ENCODE measurements at places on chromosomes 16 and 17.
A peak's percentile ranks its signal among the peaks of the same experiment; 100 is the strongest.

- no peak for DNase-seq
Observed at GRCh38 chr16:58045096-58045495, 19.5 kb downstream of the MMP15 start.

- no peak for DNase-seq
Observed at GRCh38 chr16:20803192-20803560, 3.1 kb downstream of the ERI2 start.

DNA sequence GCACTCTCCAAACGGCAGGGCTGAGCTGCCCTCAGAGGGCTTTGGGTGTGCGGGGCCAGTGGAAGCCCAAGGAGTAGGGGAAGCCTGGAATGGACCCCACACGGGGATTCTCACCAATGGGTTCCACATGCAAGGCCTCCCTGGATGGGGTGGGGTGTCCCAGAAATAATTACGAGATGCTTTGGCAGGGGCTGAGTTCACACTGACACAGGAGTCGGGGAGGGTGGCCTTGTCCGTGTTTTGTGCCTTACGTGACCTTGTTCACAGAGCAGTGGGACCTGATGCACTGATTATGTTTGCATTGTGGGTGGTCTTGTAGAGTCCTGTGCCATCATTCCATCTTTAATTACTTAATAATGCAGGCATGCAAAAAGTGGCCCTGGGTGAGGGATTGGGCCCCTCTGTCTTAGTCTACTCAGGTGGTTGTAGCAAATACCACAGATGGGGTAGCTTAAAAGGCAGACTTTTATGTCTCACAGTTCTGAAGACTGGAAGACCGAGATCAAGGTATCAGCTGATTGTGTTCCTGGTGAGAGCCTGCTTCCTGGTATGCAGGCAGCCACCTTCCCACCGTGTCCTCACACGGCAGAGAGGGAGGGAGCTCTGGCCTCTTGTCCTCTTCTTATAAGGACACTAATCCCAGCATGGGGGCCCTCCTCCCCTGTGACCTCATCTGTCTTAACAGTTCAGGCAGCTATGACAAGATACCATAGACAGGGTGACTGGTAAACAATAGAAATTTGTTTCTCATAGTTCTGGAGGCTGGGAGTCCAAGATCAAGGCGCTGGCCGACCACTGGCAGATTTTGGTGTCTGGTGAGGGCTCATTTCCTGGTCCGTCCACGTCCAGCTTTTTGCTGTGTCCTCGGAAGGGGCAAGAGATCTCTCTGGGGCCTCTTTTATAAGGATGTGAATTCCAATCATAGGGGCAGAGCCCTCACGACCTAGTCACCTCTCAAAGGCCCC lies 239.4 kb downstream of the IRF8 start:
- no peak for DNase-seq

DNA sequence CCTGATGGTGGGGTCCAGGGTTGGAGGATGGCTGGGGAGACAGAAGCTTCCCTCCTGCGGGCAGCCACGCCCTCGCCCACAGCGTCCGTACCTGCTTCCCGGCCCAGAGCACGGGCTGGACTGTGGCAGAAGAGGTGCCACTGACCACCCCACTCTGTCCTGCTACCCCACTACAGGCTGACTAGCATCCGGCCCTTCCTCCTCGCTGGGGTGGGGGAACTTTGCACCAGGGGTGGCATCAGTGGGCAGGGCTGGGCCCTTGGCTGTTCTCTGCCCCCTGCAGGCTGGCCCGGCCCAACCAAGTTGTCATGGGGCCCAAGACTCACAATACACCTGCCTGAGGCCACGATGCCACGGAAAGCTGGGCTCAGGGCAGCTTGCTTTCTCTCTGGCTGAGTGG lies 73.0 kb downstream of the KLHDC4 start:
- no peak for DNase-seq

DNA sequence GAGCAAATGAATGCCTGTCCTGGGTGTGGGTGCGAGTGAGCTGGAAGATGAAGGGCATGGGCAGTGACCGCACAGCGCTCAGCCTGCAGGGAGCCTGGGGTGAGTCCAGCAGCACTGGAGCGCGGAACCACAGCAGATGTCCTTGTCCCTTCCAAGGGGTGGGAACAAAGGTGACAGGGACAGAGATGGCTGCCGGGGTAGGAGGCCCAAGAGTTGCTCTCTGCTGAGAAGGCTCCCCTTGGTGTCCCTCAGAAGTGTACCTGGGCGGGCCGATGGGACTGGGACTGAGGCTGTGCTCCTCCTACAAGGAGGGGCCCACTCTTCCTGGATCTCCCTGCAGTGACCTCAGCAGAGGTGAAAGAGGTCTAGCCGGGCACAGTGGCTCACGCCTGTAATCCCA lies 7.6 kb upstream of the PGAP6 start:
- DNase-seq, result no peak

- DNase-seq, result no peak
Observed at GRCh38 chr17:27091043-27091497, 202.8 kb upstream of the WSB1 start.

- DNase-seq, result peak; percentile 42
Observed at GRCh38 chr17:70159980-70160379, 9.4 kb upstream of the KCNJ2 start.

DNA sequence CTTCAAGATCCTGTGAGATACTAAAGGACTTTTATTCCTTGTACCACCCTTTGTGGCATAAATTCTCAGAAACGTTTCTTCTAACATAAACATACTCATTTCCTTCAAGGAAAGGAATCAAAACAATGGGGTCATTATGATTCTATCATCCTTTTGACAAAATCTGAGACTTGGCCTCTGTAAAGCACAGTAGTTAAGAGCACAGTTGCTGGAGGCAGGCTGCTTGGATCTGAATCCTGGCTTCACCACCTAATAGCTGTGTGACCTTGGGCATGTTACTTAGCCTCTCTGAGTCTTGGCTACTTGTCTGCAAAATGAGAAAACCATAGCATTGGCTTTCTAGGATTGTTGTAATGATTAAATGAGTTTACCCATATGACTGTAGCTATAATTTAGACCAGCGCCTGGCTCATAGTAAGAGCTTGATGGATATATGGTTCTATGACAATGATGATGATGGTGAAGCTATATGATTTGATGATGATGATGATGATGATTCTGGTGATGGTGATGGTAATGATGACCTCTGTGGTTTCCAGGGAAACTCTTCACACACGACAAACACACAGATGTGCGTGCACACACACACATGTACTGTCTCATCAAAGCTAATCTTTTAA lies 6.1 kb upstream of the KRT31 start:
- DNase-seq, result no peak

DNA sequence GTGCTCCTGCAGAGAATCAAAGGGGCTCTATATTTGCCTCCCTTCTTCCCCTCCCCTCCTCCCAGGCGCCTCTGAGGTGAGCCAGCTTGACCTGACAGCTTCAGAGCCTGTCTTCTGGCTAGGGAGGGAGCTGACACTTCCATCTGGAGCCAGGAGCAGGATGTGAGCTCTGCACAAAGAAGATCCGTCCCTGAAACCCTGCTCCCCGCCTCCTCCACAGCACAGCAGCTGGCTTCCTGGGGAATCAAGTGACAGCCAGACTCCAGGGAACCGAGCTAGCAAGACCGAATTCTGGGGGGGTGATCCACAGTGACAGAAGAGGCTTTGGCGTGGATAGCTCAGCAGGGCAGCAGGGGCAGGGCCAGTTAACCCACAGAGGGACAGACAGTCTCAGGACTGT lies 37.2 kb downstream of the CCDC182 start:
- DNase-seq, result no peak

DNA sequence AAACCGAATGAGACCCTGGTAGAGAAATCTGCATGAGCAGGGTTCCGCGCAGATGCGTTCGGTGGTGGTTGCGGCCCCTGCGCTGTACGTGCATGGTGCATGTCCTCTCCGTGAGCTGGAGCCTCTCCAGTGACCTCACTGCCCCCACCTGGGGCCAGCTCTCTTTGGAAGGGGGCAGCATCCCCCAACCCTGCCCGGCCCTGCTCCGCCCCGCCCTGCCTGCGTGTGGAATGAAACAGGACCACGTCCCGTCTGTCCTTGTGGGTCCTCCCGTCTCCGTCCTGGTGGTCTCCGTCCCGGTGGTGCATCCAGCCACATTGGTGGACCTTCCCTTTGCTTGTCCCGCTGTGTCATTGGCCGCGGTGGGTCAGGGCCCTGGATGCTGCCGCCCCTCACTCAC lies 84.9 kb downstream of the AMFR start:
- no peak for DNase-seq

GRCh38 chr16:1613728-1614455 lies 1.7 kb downstream of the CRAMP1 start:
- DNase-seq, result peak; percentile 55

- DNase-seq, result peak; percentile 26
Observed at GRCh38 chr16:46949241-46949892, 24.1 kb downstream of the DNAJA2 start.

DNA sequence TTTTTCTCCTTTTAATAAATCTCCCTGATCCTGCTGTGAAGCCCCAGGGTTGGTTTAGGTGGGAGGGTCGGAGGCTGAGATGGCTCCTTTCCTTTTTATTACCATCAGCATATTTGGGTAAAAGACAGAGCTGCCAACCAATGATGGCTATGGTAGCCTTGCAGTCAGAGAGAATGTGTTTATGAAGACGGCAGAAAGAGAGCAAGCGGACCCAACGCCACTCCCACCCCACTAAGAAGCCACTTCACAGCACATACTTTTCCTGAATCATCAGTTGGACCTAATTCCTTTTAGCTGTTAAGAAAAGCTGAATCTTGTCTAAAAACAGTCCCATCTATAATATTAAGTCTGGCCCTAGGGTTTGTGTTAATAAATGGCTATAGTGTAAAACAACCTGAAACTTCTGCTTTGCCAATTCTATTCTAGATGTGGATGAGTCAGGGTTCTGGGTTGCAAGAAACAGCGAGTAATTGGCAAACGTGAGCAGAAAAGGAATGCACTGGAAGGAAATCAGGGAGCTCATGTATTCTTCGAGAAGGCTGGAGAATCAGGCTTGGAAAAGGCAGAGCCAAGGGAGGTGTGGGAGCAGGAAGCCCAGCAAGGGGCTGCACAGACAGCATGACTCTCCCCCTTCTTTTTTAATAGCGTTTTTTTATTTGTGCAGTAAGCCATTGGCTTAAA lies 34.0 kb upstream of the PRKCA start:
- DNase-seq, result peak; percentile 84

DNA sequence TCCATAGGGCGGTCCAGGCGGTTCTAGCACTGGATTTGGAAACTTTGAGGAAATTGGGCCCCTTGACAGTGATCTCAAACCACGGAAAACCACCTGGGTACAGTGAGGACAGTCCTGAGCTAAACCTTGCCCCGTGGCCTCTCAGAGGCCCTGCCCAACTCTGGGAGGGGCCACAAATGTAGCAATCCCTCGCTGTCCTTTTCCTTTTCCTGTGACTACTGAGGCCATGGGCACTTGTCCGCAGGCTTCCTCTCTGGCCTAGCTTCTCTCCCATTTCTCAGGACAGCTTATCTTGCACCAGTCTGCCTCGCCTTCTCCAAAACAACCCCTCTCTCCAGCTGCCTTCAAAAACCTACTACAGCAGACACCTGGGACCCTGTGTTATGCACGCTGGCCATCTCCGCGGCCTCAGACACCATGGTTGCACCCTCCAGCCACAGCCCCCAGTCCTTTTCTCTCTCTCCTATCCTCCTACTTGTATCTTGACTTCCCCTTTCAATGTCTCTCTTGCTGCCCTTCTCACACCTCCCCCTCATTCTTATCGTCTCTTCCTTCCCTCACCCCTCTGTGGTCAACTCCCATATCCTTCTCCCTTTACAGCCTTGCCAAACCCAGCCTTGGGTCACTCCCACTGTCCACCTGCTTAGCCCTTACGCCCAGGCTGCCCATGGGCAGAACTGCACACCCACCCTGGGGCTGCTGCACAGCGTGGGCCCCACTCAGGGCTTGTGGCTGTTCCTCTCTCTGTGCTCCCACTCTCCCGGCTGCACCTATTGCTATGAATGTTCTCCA lies 7.6 kb downstream of the SCPEP1 start:
- no peak for DNase-seq

- DNase-seq, result no peak
Observed at GRCh38 chr16:54934481-54935265, 4.0 kb downstream of the IRX5 start.

DNA sequence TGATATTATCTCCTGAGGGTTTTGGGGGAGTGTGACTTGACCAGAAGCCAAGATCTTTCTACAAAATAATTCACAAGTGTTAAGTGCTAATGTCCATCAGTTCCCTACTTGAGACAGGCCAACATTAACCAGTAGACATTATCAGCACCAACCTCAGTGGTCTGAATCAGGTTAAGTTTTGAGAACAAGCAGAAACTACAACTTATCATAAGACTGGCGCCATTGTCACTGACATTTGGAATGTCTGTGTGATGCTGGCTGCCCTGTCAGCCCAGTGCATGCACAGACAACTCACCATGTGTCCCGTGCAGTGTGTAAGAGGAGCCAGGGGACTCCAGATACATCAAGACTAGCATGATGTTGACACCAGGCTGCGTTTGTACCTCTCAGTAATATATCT lies 76.8 kb downstream of the CCDC182 start:
- DNase-seq, result no peak

DNA sequence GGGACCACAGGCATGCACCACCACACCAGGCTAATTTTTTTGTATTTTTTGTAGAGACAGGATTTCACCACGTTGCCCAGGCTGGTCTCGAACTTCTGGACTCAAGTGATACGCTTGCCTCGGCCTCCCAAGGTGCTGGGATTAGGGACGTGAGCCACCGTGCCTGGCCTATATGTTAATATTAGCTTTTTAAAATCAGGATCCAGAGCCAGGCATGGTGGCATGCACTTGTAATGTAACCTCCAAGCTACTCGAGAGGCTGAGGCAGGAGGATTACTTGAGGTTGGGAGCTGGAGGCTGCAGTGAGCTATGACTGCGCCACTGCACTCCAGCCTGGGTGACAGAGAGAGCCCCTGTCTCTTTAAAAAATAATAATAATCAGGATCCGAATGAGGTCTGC lies 8.5 kb upstream of the ADCY7 start:
- no peak for DNase-seq

- DNase-seq, result no peak
Observed at GRCh38 chr17:17795296-17795695, 41.5 kb downstream of the SREBF1 start.

DNA sequence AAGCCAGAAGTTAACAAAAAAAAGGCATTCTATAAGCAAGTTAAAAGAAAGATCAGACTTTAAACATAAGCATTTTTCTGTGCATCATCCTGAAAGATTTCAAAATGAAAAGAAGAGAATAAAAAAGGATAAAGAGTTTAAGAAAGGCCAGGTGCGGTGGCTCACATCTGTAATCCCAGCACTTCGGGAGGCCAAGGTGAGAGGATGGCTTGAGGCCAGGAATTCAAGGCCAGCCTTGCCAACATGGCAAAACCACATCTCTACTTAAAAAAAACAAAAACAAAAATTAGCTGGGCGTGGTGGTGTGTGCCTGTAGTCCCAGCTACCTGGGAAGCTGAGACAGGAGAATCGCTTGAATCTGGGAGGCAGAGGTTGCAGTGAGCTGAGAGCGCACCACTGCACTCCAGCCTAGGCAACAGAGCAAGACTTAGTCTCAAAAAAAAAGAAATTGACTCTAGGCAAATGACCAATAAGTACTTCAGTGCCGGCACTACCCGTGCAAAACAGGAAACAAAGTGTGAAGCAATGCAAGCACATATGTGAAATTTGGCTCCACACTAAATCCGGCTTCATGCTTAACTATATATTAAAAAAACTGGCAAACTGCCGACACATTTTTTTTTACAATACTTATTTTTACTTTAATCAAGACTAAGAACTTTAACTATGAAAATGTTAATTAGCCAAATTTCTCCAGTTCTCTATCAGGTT lies 83.2 kb upstream of the C17orf78 start:
- DNase-seq, result peak; percentile 83
